ENCODE measurements at places on chromosomes 5 and 9.

DNA sequence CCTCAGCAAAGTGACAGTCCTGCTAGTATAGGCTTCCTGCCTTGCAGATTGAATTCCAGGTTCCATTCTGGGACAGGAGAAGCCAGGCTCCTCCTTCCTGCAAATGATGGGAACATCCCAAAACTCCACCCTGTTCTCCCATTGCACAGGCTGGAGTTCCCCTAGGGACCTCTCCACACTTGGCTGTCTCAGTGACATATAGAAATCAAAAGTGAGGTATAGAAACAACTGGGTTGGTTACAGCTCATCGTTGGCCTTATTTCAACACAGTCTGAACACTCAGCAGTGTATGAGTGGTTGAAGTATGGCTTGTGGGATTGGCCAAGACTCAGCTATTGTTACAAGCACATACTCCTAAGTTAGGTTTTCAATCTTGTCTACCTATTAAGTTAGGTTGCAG is 157.8 kb upstream of the FTMT start:
- H3K27ac ChIP-seq: no peak overlapping the region
- H3K36me3 ChIP-seq: no peaks in the 10 kb centered on the region
- no peak overlapping the region for H3K4me3 ChIP-seq
- H3K4me1 ChIP-seq: no peaks in the 10 kb centered on the region
- H3K27me3 ChIP-seq: no peaks in the 10 kb centered on the region

GRCh38 chr5:66812291-66812690 is 216.1 kb downstream of the MAST4 start:
- H3K27me3 ChIP-seq: no peaks in the 10 kb centered on the region
- H3K4me3 ChIP-seq: no peak overlapping the region
- no peaks in the 10 kb centered on the region for H3K4me1 ChIP-seq
- DNase-seq: no peak
- no peaks in the 10 kb centered on the region for H3K36me3 ChIP-seq

DNA sequence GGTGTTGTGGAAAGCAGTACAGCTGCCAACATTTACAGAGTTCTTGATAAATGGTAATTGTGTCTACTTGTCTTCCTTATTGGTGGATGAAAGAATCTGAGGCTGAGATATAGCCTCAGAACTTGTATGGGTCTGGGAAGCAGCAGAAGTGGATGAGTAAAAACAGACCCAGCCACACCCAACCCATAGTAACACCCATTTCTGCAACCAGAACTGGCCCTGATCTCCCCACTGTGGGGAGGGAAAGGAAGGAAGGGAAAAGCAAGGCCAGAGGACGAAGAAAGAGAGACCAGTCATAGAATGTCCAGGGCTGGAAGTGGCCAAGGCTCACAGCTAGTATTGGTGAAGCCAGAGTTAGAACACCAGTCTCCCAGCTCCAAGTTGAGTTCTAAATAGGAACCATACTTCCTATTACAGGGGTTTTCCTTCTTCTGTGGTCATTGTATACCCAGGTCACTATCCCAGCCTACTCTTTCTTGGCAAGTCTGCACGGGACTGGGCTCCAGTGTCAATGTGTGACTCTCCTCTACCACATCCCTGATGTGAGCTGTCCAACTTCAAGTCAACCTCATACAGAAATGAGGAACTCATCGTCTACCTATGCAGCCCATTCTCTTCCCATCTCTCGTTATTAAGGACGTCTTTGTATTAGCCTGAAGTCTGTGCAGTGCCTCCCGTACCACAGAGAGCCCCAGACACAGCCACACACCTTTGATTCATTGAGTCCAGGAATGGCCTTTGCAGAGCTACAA is 35.9 kb downstream of the ITK start:
- peaks cover 94% of the 10 kb centered on the region for H3K36me3 ChIP-seq
- DNase-seq: no peak
- H3K27ac ChIP-seq: peak overlapping the region; percentile 86
- no peaks in the 10 kb centered on the region for H3K27me3 ChIP-seq

- H3K27me3 ChIP-seq: no peaks in the 10 kb centered on the region
- H3K4me1 ChIP-seq: no peaks in the 10 kb centered on the region
- no peaks in the 10 kb centered on the region for H3K36me3 ChIP-seq
- no peak overlapping the region for H3K4me3 ChIP-seq
- DNase-seq: no peak
Measured at GRCh38 chr5:102153003-102153759, 142.9 kb downstream of the SLCO4C1 start.

GRCh38 chr9:114694146-114694545 is 12.2 kb upstream of the TEX48 start:
- H3K36me3 ChIP-seq: no peaks in the 10 kb centered on the region
- DNase-seq: no peak
- no peak overlapping the region for H3K4me3 ChIP-seq
- no peak overlapping the region for H3K27ac ChIP-seq
- H3K27me3 ChIP-seq: no peaks in the 10 kb centered on the region

GRCh38 chr9:89940625-89941024 is 335.8 kb downstream of the GADD45G start:
- no peaks in the 10 kb centered on the region for H3K36me3 ChIP-seq
- no peak for DNase-seq
- no peak overlapping the region for H3K4me3 ChIP-seq

- H3K27me3 ChIP-seq: no peaks in the 10 kb centered on the region
- no peaks in the 10 kb centered on the region for H3K36me3 ChIP-seq
- no peak overlapping the region for H3K27ac ChIP-seq
Measured at GRCh38 chr5:18216729-18217128, 582.5 kb downstream of the TAF11L14 start.

DNA sequence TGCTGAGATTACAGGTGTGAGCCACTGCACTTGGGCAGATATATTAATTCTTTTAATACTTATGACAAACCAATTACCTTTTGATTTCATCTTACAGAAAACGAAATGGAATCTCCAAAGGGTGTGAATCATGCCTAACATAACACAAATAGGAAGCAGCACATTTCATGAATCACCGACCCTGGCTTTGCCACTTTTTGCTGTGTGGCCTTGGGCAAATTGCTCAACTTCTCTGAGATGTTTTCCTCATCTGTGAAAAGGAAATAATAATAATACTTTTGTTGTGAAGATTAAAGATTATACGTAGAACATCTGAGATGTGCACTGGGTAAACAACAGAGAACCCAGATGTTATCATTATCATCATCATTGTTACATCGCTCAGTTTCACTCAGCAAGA is 50.7 kb upstream of the FREM1 start:
- no peak for DNase-seq
- no peak overlapping the region for H3K27ac ChIP-seq
- H3K36me3 ChIP-seq: no peaks in the 10 kb centered on the region
- H3K4me3 ChIP-seq: no peak overlapping the region
- no peaks in the 10 kb centered on the region for H3K27me3 ChIP-seq
- no peaks in the 10 kb centered on the region for H3K4me1 ChIP-seq

DNA sequence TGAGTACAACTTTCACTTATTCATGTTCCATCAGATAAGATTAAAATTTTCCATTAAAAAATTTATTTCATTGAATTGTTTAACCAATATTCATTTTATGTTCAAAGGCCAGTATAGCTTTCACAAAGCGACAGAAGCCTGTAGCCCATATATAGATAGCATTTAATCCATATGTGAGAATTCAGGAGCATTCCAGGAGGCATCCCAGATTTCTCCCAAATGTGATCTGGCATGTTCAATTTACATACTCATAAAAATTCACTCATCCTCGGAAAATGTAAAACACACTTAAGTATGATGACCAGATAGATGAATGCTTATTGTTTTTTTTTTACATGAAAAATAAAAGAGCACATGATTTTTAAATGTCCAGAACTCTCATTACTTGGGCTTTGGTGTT is 141.9 kb downstream of the MAPKAP1 start:
- DNase-seq: no peak
- no peaks in the 10 kb centered on the region for H3K27me3 ChIP-seq
- no peak overlapping the region for H3K4me3 ChIP-seq
- H3K27ac ChIP-seq: no peak overlapping the region
- H3K36me3 ChIP-seq: no peaks in the 10 kb centered on the region
- no peaks in the 10 kb centered on the region for H3K4me1 ChIP-seq

DNA sequence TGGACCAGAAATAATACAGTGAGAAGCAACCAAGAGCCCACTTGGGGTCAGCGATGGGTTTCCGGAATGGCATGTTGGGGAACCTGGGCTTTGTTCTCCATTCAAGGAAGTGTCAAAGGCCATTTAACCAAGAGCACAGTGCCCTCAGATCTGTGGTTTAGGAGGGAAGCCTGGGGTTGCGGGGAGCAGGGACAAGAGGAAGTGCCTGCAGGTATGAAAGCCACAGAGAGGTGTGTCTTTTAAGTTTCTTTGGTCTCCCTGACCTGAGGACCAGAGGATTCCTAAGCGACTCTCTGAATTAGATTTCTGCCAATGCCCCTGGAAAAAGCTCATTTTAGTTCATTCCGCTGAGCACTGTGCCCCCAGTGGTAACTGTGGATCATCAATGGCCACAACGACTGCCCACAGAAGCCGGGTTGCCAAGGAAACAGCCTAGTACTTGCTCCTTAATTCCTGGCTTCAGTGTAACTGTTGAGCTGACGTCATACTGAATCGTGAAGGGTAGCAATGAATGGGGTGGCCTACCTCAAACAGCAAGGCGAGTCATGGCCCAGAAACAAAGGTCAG is 107.3 kb upstream of the SPIN1 start:
- H3K36me3 ChIP-seq: no peaks in the 10 kb centered on the region
- H3K27ac ChIP-seq: no peak overlapping the region
- no peak overlapping the region for H3K4me3 ChIP-seq
- H3K27me3 ChIP-seq: no peaks in the 10 kb centered on the region
- no peak for DNase-seq

GRCh38 chr5:82664732-82665131 is 386.6 kb upstream of the RPS23 start:
- H3K4me3 ChIP-seq: no peak overlapping the region
- no peaks in the 10 kb centered on the region for H3K4me1 ChIP-seq
- no peaks in the 10 kb centered on the region for H3K36me3 ChIP-seq
- DNase-seq: no peak

DNA sequence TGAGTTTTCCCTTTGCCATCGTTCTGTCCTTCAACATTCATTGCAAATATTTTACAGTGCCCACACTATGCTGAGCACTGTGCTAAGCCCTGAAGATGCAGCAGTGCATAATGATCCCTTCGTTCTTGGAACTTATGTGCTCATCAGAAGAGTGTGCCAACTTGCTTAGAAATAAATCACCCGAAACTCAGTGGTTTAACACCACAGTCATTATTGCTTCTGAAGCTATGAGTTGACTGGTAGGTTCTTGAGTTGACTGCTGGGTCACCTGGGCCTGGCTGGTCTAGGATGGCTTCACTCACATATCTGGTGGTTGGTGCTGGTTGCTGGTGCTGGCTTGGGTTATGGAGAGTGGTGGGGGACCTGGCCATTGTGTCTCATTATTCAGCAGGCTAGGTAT is 20.9 kb downstream of the PCSK5 start:
- H3K27ac ChIP-seq: no peak overlapping the region
- no peaks in the 10 kb centered on the region for H3K27me3 ChIP-seq
- DNase-seq: no peak
- no peaks in the 10 kb centered on the region for H3K36me3 ChIP-seq

- no peak overlapping the region for H3K4me3 ChIP-seq
- H3K27me3 ChIP-seq: no peaks in the 10 kb centered on the region
- DNase-seq: no peak
- H3K36me3 ChIP-seq: no peaks in the 10 kb centered on the region
- no peak overlapping the region for H3K27ac ChIP-seq
- H3K4me1 ChIP-seq: no peaks in the 10 kb centered on the region
Measured at GRCh38 chr9:29126783-29127182, 1553.5 kb upstream of the C9orf72 start.

GRCh38 chr5:172892713-172893112 is 58.7 kb downstream of the ERGIC1 start:
- H3K36me3 ChIP-seq: no peaks in the 10 kb centered on the region
- H3K4me1 ChIP-seq: no peaks in the 10 kb centered on the region
- no peak overlapping the region for H3K4me3 ChIP-seq
- no peaks in the 10 kb centered on the region for H3K27me3 ChIP-seq
- no peak overlapping the region for H3K27ac ChIP-seq

GRCh38 chr9:36092509-36093215 is 43.9 kb upstream of the GLIPR2 start:
- H3K36me3 ChIP-seq: no peaks in the 10 kb centered on the region
- DNase-seq: peak; percentile 29
- H3K4me1 ChIP-seq: peaks cover 5% of the 10 kb centered on the region
- H3K27ac ChIP-seq: peak overlapping the region; percentile 38

DNA sequence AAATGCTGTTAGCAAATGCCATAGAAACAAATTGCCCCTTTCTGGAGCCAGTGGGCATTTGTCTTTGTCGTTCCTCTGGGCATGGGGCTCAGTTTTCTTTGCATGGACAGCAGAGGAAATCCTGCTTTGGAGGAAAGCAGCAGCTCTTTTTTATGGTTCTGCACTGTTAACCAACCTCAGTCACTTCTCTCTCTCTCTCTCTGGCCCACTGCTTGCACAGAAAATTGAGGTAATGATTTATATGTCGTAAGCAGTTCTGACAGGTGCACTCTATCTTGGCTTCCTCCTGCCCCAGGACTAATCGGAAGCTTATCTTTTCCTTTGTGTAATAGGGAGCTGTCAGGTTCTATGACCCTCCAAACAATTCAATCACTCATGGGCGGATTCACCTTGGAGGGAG is 159.6 kb upstream of the GPR151 start:
- DNase-seq: no peak
- H3K4me3 ChIP-seq: no peak overlapping the region
- H3K4me1 ChIP-seq: no peaks in the 10 kb centered on the region
- no peak overlapping the region for H3K27ac ChIP-seq

GRCh38 chr5:97046270-97046982 is 96.0 kb downstream of the LIX1 start:
- H3K4me3 ChIP-seq: no peak overlapping the region
- no peak overlapping the region for H3K27ac ChIP-seq
- no peak for DNase-seq
- no peaks in the 10 kb centered on the region for H3K4me1 ChIP-seq
- no peaks in the 10 kb centered on the region for H3K27me3 ChIP-seq

DNA sequence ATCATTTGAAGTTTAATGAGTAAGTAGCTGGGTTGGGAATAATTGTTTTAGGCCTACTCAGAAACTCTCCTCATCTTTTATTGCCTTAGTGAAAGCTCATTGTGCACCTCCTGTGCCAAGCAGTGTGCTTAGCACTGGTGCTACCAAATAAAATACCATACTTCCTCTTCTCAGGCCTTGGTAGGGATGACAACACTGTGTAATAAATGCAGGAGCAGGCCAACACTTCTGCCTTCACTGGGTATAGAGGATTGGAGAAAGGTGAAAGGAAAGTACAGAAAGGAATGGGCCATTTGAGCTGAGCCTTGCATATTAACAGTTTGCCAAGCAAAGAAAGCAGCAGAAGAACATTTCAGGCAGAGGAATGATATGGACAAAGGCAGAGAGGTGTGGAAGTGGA is 285.7 kb downstream of the NR3C1 start:
- no peak overlapping the region for H3K4me3 ChIP-seq
- no peak for DNase-seq
- H3K27ac ChIP-seq: no peak overlapping the region
- no peaks in the 10 kb centered on the region for H3K36me3 ChIP-seq

- no peaks in the 10 kb centered on the region for H3K27me3 ChIP-seq
- H3K4me1 ChIP-seq: peaks cover 38% of the 10 kb centered on the region
- H3K4me3 ChIP-seq: no peak overlapping the region
- H3K36me3 ChIP-seq: no peaks in the 10 kb centered on the region
- peak overlapping the region; percentile 9 for H3K27ac ChIP-seq
Measured at GRCh38 chr5:131328536-131329285, 64.9 kb downstream of the CDC42SE2 start.

- DNase-seq: no peak
- no peaks in the 10 kb centered on the region for H3K27me3 ChIP-seq
- H3K27ac ChIP-seq: no peak overlapping the region
- no peak overlapping the region for H3K4me3 ChIP-seq
Measured at GRCh38 chr5:34001241-34001841, 6.5 kb downstream of the AMACR start.

GRCh38 chr5:164394686-164395194 is 889.3 kb downstream of the MAT2B start:
- H3K36me3 ChIP-seq: no peaks in the 10 kb centered on the region
- no peak overlapping the region for H3K27ac ChIP-seq
- DNase-seq: no peak
- no peaks in the 10 kb centered on the region for H3K27me3 ChIP-seq

Data from naive thymus-derived CD4-positive, alpha-beta T cell (primary cell).